ENCODE measurements at places on chromosomes 11 and 22.

DNA sequence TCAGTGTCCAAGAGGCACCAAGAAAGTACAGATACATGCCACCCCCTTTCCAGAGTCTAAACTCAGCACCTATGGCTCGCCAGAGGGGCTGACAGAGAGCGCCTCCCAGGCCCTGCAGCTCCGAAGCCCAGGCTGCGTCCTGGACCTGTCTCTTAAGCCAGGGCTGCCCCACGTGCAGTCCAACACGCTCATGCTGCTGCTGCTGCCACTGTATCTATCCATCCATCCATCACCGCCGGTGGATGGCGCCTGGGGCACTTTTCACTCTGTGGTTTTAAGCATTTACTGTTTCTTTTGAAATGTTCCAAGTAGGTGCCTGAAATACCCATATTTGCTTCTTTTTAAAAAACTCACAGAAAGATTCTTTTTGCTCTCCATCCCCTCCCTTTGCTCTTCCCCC is 41.8 kb downstream of the MACROD1 start:
- DNase-seq = no peak

GRCh38 chr11:28009388-28009787 is 98.6 kb downstream of the KIF18A start:
- no peak for DNase-seq

DNA sequence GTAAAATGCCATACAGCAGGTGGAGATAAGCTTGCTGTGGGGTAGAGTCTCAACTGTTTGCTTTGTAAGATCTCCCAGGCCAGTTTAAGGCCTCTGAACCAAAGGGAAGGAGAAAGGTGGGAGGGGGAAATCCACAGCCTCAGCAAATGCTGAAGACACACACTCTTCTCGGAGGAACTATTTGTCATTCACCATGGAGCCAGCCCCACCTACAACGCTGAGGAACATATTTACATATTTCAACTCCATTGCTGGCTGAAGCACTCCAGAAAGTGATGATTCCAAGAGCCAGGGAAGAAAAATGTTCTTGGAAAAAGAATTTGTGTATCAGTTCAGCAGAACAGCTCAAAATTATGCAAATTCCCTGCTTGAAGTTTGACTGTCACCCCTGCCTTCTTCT is 6.5 kb downstream of the TENM4 start:
- DNase-seq = no peak

- DNase-seq = no peak
These were observed 3.9 kb upstream of the PRG2 start for GRCh38 chr11:57394203-57394965.

DNA sequence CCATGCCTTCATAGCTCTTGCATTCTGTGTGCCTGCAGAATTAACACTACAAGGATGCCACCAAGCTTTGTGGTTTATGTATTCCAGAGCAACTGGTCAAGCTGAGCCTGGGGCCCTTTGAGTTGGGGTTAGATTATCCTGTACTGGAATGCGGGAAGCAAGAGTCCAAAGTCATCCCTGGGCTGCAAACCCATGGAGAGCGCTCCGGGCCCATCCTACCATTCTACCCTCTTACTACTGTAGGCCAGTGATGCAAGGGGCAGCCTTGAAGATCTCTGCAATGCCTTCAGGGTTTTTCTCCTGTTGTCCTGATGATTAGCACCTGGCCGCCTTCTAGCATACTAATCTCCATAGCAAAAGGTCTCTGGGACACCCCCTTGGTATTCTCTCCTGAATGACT is 51.3 kb downstream of the TUG1 start:
- no peak for DNase-seq

- DNase-seq = no peak
These were observed 51.7 kb upstream of the RCN1 start for GRCh38 chr11:32039149-32039548.

- no peak for DNase-seq
These were observed 356.4 kb upstream of the B3GAT1 start for GRCh38 chr11:134768463-134768862.

DNA sequence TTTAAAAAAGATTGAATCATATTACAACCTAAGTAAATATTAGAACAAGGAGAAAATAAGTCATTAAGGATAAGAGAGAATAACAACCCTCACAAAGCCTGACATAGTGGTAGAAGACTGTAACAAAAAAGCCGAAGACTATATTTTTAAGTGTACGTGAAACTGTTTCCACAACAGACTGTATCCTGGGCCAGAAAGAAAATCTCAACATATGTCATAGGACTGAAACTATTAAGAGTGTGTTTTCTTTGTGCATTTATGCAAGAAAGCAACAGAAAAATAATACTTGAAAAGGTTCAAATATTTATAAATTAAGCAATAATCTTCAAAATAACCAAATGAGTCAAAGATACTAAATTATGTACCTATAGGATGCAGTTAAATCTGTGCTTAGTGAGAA is 309.8 kb downstream of the CASP12 start:
- no peak for DNase-seq

- no peak for DNase-seq
These were observed 47.5 kb downstream of the DSCAML1 start for GRCh38 chr11:117749541-117749910.

DNA sequence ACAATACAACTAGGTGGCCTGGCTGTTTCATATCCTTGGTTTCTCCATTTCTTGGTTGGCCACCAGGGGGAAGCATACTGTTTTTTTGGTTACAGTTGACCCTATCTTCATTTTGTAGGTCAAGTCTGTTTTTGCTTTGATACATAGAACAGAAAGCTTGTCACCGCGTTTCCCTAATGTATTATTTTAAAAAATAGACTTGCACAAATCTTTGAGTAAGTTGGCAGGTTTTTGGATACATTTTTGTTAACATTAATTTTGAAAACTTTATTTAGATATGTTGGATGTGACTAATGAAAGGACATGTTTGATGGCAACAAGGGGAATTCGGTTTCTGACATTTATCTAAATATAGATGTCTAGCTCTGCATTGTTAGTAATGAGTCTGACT is 3.0 kb downstream of the NCR3LG1 start:
- no peak for DNase-seq

DNA sequence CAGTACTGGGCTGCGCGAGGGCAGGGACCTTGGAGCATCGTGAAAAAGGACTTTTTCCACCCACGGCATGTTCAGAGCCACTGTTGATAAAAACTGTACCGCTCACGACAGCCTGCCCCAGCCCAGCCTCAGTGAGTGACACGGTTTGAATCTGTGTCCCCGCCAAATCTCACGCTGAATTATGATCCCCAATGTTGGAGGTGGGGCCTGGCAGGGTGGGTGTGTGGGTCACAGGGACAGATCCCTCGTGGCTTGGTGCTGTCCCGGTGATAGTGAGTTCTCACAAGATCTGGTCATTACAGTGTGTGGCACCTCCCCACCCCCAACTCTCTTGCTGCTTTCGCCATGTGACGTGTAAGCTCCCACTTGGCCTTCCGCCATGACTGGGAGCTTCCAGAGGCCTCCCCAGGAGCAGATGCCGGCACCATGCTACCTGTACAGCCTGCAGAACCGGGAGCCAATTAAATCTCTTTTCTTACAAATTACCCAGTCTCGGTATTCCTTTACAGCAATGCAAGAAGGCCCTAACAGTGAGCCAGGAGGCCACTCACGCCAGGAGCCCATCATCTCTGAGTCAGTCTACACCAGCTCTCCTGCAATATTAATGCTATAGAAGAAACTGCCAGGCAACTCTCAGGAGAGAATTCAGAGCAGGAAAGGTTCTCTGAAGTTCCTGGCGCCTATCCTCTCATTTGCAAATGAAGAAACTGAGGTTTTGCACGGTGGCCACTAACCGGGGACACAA is 1.3 kb downstream of the TOLLIP start:
- no peak for DNase-seq

DNA sequence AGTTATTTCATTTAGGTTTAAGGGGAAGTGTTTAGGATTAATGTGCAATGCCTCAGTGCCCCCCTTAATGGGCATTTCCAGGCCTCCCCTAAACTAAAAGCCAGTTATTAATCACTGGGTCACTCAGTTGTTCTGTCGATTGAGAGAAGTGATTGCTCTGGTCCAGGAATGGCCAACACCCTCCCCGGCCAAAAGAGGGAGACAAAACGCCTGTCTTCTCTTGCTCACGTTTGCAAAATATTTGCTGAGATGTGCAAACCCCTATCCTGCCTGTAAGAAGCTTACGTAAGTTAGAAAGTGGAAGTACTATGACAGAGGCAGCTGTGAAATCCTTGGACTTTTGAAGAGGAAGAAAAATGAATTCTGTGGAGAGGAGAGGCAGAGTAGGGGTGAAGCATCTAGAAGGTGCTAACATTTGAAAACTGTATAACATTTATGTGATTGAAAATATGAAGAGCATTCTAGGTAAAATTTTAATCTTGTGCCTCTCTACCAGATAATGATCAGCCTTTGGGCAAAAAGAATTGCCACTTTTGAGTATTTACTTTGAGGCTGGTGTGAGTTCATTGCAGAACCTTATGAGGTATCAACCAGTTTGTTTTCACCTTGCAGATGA is 37.7 kb downstream of the NTM start:
- DNase-seq = no peak

GRCh38 chr11:60927600-60927999 is 3.3 kb downstream of the TMEM132A start:
- DNase-seq = no peak

DNA sequence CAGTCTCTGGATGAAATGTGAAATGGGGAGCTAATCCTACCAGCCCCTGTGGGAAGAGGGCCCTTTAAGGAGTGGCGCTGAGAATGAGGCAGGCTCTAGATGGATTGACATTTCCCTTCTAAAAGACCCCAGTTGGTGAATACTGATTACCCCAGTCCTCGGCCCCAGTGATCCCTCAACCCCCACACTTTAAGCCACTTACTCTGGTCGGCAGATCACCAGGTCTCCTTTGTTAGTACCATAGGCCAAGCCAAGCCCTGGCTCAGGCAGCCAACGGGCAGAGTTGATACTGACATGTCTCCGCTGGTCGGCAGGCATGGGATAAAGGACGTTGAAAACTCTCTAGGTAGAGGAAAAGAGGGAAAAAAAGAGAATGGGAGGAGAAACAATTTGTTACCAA is 26.1 kb upstream of the CHRM4 start:
- no peak for DNase-seq

DNA sequence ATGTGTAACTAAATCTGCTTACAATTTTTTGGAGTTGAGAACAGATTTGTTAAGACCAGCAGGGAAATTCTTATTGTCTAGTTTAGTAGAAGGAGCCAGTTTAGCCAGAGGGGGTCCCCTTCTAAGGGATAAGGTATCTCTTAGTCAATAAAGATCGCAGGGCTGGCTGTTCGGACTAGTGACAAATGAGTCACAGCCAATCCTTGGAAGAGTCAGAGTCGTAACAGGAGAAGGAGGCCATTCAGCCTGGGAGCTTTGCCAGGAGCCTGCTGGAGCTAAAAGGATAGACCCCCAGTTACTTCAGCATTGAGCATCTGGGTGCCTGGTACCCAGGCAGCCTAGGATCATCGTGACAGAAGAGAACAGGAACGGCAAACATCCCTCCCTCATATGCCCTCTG is 191.6 kb upstream of the ARHGAP20 start:
- no peak for DNase-seq

DNA sequence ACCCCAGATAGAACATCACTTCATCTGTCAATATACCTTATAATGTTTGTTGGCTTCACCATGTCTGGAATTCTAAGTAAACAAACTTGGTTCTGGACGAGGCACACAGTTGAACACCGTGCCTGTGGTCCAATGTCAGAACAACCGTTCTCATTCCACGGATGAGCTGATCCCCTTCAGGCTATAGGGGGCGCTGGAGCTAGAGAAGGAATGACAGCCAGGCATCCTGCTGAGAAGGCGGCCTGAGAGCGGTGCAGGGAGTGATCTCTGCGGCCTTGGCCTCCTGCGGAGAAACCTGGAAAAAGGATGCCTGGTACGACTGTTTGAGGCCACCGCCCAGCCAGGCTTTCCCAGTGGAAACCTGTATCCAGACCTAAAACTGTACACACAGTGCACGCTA is 48.7 kb downstream of the FDX1 start:
- DNase-seq = no peak

DNA sequence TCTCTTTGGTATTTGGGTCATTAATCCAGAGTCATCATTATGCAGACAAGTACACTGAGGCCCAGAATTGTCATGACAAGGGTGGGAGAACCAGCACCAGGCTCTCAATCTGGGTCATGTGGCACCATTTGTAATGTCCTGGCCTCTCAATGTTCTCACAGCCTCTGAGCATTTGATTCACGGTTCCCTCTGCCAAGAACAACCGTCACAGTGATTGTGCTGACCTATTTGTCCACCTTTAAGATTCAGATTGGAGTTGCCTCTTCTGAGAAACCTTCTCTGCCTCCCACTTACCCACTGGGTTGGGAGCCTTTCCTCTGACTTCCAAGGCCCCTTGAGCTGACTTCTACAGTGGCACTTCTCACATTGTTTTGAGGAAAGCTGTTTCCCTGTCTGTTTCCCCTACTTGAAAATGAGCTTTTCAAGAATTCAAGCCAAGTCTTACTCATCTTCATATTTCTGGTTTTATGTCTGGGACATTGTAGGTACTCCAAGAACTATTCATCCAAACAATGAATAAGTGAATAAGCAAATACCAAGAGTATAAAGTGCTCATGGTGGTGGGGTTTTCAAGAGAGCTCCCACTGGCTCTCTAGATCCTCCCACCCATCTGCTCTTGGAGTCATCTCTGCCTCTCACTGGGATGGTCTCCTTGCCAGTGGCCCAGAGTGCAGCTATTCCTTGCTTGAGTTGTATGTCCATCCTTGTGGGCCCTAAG is 126.4 kb upstream of the E2F8 start:
- no peak for DNase-seq

DNA sequence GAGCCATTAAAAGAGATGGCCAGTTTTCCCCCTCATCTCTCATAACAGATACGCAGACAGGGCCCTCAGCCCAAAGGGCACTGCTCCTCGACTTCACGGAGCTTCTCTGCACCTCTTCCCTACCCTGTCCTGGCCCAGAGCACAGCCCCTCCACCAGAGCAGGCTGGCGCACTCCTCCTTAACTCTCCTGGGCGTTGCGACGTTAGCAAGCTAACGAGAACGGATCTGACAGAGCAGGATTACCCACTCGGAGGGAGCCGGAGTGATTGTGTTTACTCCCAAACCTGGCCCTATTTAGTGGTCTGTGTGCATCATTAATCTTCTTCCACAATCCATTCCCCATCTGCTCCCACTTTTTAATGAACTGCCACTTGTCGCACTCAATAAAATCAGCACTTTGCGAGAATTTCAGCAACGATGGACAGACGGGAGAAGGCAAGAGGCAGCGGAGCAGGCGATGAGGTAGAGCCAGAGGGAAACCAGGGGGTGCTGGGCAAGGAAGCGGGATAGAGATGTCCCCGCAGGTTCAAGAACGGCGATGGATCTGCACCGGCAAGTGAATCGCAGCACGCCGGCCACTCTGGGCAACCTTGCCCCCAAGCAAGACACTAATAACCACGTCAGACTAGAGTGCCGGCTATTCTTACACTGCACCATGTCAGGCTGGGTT is 159.4 kb downstream of the BUD13 start:
- DNase-seq = no peak

GRCh38 chr11:8584511-8584910 is 9.5 kb downstream of the STK33 start:
- no peak for DNase-seq
